Left cardiac atrium (tissue), 4 donors: ENCODE measurements at places on chromosomes 12 and 14. TPM values are rescaled to one million over a fixed set of nuclear protein-coding genes. Genes with fewer than 3 reads are reported as not detected.

- no peak for DNase-seq
Measured at GRCh38 chr12:15634010-15634683, 155.0 kb downstream of the EPS8 start.

- peak; percentile 76 for DNase-seq
Measured at GRCh38 chr14:103007555-103007954, 49.8 kb downstream of the CDC42BPB start.

The RHOJ gene
- 27.1 TPM for total RNA-seq

The MDM1 gene
- total RNA-seq, result 10.2 TPM

DNA sequence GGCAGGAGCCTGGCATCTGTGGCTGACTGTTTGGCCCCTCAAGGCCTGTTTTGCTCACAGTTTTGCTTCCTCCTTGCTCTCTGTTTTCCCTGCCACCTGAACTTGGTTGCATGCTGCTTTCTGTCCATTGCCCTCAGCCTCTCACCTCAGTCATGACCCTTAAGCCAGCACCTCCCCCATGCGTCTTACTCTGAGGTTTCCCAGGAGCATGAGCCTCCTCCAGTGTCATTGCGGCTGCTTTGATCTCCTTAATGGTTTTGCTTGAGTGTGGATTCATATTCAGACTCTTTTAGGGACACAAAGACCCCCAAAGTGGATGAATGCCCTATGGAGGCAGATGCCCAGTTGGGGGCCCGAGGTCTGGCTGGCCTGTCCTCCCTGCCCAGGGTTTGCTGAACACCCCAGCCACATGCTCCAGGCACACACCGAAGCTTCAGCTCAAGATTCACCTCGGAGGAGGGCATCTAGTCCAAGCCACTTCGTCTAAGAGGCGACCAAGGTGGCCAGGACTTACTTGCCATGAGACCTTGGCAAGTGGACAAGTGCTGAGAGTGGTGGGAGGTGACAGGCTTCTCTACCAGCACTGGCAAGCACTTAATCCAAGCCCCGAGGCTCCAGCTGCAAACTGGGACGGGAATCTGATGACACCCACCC is 95.4 kb upstream of the DIO3 start:
- DNase-seq, result no peak

DNA sequence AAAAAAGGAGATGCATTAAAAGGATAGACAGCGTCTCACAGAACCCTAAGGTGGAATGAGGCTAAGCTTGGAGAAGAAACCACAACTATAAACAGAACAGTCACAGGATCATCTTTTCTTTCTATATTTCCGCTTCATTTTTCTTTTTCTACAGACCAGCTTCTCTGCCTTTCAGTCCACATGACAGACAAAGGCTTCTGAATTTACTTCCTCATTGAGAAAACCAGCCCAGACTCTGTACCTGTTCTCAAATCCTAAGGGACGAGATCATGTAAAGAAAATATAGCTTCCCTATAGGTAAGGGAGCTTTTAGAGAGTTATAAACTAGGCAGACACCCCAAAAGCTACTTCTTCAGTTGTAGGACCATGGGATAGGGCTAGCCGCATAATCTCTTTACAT is 17.4 kb downstream of the SGPP1 start:
- no peak for DNase-seq

GRCh38 chr14:50012644-50013043 is 103.7 kb downstream of the VCPKMT start:
- no peak for DNase-seq

DNA sequence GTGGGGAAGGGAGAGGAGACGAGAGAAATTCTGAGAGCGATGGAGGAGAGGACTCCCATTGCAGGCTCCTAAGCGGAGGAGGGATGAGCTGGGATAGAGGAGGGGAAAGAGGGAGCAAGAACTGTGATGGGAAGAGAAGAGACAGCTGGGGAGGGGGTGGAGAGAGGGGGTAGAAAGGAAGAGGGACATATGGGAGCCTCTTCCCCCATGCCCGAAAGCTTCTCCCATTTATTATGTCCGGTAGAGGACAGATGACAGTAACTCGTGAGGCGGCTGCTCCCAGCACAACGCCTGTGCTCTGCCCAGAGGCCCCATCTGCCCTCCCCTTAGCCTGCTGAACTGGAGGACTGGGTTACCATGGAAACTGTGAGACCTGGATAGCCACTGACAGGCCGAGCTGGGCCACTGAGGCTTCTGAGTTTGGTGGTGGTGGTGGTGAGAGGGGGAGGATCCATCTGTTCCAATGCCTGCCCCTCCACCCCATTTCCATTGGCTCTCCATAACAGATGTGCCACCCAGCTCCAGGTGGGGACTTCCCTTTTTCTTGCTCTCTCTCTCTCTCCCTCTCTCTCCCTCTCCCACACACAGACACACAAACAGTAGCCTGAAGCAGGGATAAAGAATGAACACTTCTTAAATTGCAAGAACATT is 8.3 kb downstream of the CPNE6 start:
- no peak for DNase-seq

DNA sequence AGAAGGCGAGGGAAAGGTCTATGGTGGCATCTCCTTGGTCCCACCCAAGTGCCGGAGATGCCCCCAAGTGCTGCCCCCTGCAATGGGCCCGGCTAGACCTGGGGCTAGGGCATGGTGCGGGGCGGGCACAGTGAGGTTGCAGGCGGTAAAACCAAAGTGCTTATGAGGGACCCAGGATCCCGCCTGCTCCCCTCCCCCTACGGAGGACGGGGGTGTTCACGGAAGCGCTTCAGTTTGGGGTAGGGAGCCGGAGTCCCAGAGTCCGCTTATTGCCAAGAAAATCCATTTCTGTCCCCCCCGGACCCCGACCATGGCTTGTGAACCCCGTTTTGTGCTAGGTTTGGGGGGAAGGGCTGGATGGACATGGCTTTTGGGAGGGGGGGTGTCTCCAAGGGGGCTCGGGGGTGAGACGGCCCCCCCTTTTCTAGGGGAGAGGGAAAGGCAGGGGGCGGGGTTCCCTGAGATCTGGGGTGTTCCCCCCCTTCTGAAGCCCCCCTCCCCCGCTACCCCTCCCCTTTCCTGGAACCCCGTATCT is 5.4 kb upstream of the GPR84 start:
- no peak for DNase-seq

DNA sequence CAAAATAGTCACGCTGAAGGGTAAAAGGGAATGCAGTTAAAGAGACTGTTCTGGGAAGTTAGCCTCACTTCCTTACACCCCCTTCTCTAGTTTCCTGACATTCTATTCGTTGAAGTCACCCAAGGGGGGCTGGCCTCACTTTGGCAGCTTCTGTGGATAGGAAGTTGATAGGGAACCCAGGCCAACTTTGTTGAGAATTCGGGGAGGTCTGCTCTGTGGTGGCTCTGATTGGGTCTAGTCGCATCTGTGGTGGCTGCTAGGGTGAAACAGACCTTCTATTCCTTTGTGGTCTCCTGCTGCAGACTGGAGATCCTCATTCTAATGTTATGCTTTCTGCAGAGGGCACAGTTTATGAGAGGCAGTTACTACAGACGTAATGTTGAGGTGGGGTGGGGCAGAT is 28.8 kb upstream of the GZMB start:
- DNase-seq, result no peak
